ENCODE measurements at places on chromosomes 3 and 15. TPM values are rescaled to one million over a fixed set of nuclear protein-coding genes. Genes with fewer than 3 reads are reported as not detected.
A peak's percentile ranks its signal among the peaks of the same experiment; 100 is the strongest.

- no peak overlapping the region for H3K27ac ChIP-seq
- H3K27me3 ChIP-seq = no peaks in the 10 kb centered on the region
- no peak overlapping the region for H3K4me3 ChIP-seq
- no peak for DNase-seq
- H3K36me3 ChIP-seq = no peaks in the 10 kb centered on the region
- H3K4me1 ChIP-seq = no peaks in the 10 kb centered on the region
These were observed 29.4 kb upstream of the PPIB start for GRCh38 chr15:64191971-64192830.

DNA sequence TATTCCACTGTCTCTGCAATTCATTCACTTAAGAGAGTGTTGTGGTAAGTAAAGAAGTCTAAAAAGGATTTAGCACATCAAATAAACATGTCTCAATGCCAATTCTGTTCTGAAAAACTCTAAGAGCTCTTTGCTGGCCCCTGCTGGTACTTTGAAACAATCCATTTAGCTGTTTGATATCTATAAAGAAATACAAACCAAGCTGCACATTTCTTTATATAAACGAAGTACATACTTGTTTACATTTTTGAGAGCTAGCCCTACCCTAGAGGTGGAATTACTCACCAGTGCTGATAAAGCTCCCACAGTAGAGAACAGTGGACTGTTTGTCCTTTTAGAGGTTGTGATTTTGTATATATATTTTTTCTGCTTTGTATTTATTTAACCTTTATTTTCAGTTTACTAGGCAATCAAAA lies 75.5 kb downstream of the NEDD4 start:
- H3K4me3 ChIP-seq = no peak overlapping the region
- H3K4me1 ChIP-seq = peaks cover 5% of the 10 kb centered on the region
- no peak overlapping the region for H3K27ac ChIP-seq
- no peaks in the 10 kb centered on the region for H3K36me3 ChIP-seq
- H3K27me3 ChIP-seq = no peaks in the 10 kb centered on the region

DNA sequence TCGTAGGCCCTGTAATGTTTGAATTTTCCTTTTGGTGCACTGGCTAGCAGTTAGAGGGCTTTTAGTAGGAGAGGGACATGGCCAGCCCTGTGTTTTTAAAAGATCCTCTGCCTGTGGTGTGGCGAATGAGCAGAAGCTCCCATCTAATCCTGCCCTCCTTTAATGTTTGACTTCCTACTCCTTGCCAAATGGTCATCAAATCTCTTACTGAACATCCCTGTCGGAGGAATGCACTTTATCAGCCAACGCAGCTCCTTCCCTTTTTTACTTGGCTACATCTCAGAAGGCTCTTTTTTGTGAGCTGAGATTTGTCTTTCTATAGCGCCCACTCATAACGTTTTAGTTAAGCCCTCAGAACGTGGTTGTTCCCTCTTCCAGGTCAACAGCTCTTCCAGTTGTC lies 44.8 kb downstream of the MAP2K5 start:
- H3K4me1 ChIP-seq = no peaks in the 10 kb centered on the region
- no peak for DNase-seq
- H3K27ac ChIP-seq = no peak overlapping the region
- no peaks in the 10 kb centered on the region for H3K27me3 ChIP-seq

GRCh38 chr3:134677987-134678308 lies 27.1 kb upstream of the KY start:
- no peak overlapping the region for H3K27ac ChIP-seq
- no peaks in the 10 kb centered on the region for H3K4me1 ChIP-seq
- DNase-seq = no peak
- no peak overlapping the region for H3K4me3 ChIP-seq

The ZNF620 gene
- total RNA-seq = 1.3 TPM

DNA sequence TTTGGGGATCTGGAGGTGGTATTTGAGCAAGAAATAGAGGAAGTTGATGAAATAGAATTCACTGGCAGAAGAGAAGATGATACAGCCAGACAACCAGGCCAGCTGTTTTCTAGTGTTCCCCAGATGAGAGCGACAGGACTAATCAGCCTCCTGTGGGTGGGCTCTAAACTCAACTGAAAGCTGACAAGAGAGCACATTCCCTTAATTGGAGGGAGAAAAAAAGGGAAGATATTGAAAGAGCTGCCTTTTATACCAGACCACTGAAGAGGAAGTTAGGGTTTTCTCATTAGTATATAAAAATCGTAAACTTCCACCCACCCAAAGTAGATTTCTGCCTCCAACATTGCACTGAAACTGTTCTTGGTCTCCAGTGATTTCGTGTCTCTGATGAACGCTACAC lies 6.5 kb upstream of the TM4SF19 start:
- H3K27me3 ChIP-seq = no peaks in the 10 kb centered on the region
- no peaks in the 10 kb centered on the region for H3K4me1 ChIP-seq
- H3K36me3 ChIP-seq = no peaks in the 10 kb centered on the region
- no peak overlapping the region for H3K27ac ChIP-seq
- DNase-seq = no peak
- no peak overlapping the region for H3K4me3 ChIP-seq

- H3K27ac ChIP-seq = no peak overlapping the region
- H3K4me1 ChIP-seq = peaks cover 13% of the 10 kb centered on the region
- no peak overlapping the region for H3K4me3 ChIP-seq
- no peaks in the 10 kb centered on the region for H3K27me3 ChIP-seq
These were observed 35.2 kb downstream of the TSC22D2 start for GRCh38 chr3:150443331-150443741.

DNA sequence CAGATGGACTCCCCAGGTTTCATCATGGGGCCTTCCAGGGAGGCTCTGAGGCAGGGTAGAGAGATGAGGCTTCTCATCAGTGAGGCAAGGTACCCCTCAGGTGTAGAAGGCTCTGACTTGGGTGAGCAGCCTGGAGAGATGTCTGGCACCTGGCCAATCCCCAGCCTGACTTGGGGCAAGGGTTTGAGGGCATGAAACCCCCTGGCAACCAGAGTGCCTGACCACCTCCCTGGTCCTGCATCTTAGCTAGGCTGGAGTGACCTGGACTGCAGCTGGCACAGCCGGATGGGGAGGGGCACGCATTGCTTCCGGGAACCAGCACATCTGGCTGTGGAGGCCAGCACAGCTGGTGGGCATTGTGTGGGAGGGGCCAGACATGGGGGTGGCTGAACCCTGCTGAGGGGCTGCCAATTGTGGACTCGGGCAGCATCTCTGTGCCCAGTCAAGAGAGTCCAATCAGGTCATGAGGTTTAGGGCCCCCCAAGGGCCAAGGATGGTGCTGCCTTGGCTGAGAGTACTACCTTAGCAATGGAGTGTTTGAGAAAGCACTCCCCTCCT lies 1.9 kb downstream of the ZBTB47 start:
- H3K27ac ChIP-seq = peak overlapping the region; percentile 62
- peaks cover 16% of the 10 kb centered on the region for H3K36me3 ChIP-seq
- peak; percentile 30 for DNase-seq
- peak overlapping the region; percentile 82 for H3K4me3 ChIP-seq
- H3K27me3 ChIP-seq = no peaks in the 10 kb centered on the region
- peaks cover 37% of the 10 kb centered on the region for H3K4me1 ChIP-seq

GRCh38 chr3:62414786-62415185 lies 41.4 kb upstream of the FEZF2 start:
- H3K27ac ChIP-seq = no peak overlapping the region
- H3K27me3 ChIP-seq = no peaks in the 10 kb centered on the region
- H3K36me3 ChIP-seq = no peaks in the 10 kb centered on the region
- no peaks in the 10 kb centered on the region for H3K4me1 ChIP-seq
- no peak overlapping the region for H3K4me3 ChIP-seq

DNA sequence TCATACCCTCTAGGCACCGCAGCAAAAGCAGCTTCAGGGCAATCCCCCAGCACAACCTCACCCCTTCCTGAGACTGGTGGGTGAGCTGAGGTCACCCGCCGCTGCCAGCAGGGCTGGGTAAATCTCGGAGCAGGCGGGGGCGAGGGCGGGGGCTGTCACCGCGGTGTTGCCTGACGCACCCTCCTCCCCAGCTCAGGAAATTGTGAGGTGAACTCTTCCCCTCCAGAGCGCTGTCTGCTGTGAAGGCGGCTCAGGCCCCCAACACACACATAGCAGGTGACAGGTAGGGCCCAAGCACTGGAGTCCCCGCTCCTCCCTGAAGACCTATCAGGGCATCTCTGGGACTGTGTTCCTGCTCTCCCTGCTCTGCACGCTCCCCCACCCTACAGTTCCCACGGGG lies 30.2 kb upstream of the FURIN start:
- no peak for DNase-seq
- no peak overlapping the region for H3K4me3 ChIP-seq
- H3K27ac ChIP-seq = no peak overlapping the region
- peaks cover 2% of the 10 kb centered on the region for H3K4me1 ChIP-seq
- no peaks in the 10 kb centered on the region for H3K36me3 ChIP-seq
- H3K27me3 ChIP-seq = no peaks in the 10 kb centered on the region

DNA sequence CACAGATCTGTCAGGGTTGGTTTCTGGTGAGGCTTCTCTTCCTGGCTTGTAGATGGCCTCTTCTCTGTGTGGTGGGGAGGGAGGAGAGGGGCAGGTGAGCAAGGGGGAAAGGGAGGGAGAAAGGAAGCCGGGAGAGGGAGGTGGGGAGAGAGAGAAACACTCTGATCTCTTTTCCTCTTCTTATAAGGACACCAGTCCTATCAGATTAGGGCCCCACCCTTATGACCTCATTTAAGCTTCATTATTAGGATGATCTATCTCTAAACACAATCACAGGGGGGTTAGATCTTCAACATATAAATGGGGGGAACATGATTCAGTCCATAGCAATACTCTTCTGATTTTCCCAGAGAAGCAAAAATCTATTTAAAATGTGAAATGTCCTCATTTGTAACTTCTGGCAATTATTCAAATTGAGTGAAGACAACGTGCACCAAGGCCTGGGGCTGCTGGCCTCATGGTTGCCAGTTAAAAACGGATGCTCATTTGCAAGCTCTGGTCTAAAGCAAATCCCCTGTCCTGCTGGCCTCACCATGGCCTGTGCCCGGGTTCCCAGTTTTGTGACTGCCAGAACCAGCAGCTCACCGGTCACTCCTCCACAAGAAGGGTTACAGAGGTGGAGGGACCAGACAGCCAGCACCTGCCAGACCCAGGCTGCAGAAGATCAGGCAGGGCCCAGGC lies 8.3 kb downstream of the POMGNT2 start:
- no peaks in the 10 kb centered on the region for H3K4me1 ChIP-seq
- H3K36me3 ChIP-seq = no peaks in the 10 kb centered on the region
- H3K27ac ChIP-seq = no peak overlapping the region
- H3K4me3 ChIP-seq = no peak overlapping the region
- DNase-seq = no peak
- no peaks in the 10 kb centered on the region for H3K27me3 ChIP-seq

DNA sequence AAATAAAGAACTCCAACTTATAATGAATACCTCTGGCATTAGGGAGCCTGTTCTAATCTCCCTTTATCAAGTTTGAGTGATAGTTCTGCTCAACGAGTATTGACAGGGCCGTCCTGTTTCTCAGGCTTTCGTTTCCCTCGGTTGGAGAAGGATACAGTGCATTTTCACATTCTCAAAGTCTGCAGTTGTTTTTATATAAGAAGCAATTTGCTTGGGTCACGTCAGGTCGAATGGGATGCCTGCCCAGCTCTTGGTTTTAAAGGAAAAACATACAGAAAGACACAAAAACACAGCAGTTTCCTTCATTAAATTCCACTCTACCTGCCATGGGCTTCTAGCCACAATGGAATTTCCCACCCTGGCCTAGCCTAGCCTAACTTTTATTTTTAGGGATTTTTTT lies 366.3 kb downstream of the TIGIT start:
- H3K4me1 ChIP-seq = peaks cover 7% of the 10 kb centered on the region
- no peaks in the 10 kb centered on the region for H3K36me3 ChIP-seq
- H3K4me3 ChIP-seq = peak overlapping the region; percentile 20
- H3K27ac ChIP-seq = peak overlapping the region; percentile 26
- H3K27me3 ChIP-seq = no peaks in the 10 kb centered on the region
- peak; percentile 83 for DNase-seq

The GOLGA8M gene
- total RNA-seq = 0.26 TPM

- H3K36me3 ChIP-seq = no peaks in the 10 kb centered on the region
- H3K4me1 ChIP-seq = no peaks in the 10 kb centered on the region
- H3K27me3 ChIP-seq = no peaks in the 10 kb centered on the region
- peak; percentile 16 for DNase-seq
These were observed 708.8 kb upstream of the CFAP20DC start for GRCh38 chr3:59758672-59759071.
